Astrocyte (in vitro differentiated cells and primary cell): ENCODE measurements at places on chromosomes 4 and X. TPM values are rescaled to one million over a fixed set of nuclear protein-coding genes. Genes with fewer than 3 reads are reported as not detected.

The SPANXD gene
- not detected in 2 replicates for total RNA-seq

The SMIM31 gene
- total RNA-seq = not detected in 2 replicates

The RAB33A gene
- 1.7 and 1.9 TPM in 2 replicates for total RNA-seq

The MAP7D2 gene
- 1.2 and 1.3 TPM in 2 replicates for total RNA-seq

The PABPC5 gene
- total RNA-seq = 2.4 and 2.5 TPM in 2 replicates

GRCh38 chr4:48178931-48179330 is 44.9 kb upstream of the TXK start:
- no peak overlapping the region for H3K4me3 ChIP-seq
- no peak overlapping the region for H3K27ac ChIP-seq
- no peaks in the 10 kb centered on the region for H3K36me3 ChIP-seq
- no peak for DNase-seq
- H3K4me1 ChIP-seq = peaks cover 4% of the 10 kb centered on the region

- no peaks in the 10 kb centered on the region for H3K36me3 ChIP-seq
- H3K4me3 ChIP-seq = no peak overlapping the region
- no peaks in the 10 kb centered on the region for H3K27me3 ChIP-seq
- no peak for DNase-seq
Measured at GRCh38 chr4:103948244-103949018, 228.6 kb upstream of the TACR3 start.

- no peaks in the 10 kb centered on the region for H3K4me1 ChIP-seq
- H3K27ac ChIP-seq = no peak overlapping the region
- H3K36me3 ChIP-seq = no peaks in the 10 kb centered on the region
- DNase-seq = no peak
- H3K4me3 ChIP-seq = no peak overlapping the region
- no peaks in the 10 kb centered on the region for H3K27me3 ChIP-seq
Measured at GRCh38 chr4:158644760-158645159, 26.9 kb downstream of the C4orf46 start.
